ENCODE measurements at places on chromosomes 3 and 15. TPM values are rescaled to one million over a fixed set of nuclear protein-coding genes. Genes with fewer than 3 reads are reported as not detected.

The HTR3E gene
- not detected for total RNA-seq

The SCG5 gene
- 91.9 TPM for total RNA-seq

The SLC38A3 gene
- total RNA-seq, result not detected

The SLC9C1 gene
- not detected for total RNA-seq

The EFCAB12 gene
- not detected for total RNA-seq

The EOMES gene
- not detected for total RNA-seq

The SLC6A11 gene
- total RNA-seq, result not detected

The HGD gene
- not detected for total RNA-seq

Data from RPMI7951 (cell line).